ENCODE measurements at places on chromosomes 6 and 20.

DNA sequence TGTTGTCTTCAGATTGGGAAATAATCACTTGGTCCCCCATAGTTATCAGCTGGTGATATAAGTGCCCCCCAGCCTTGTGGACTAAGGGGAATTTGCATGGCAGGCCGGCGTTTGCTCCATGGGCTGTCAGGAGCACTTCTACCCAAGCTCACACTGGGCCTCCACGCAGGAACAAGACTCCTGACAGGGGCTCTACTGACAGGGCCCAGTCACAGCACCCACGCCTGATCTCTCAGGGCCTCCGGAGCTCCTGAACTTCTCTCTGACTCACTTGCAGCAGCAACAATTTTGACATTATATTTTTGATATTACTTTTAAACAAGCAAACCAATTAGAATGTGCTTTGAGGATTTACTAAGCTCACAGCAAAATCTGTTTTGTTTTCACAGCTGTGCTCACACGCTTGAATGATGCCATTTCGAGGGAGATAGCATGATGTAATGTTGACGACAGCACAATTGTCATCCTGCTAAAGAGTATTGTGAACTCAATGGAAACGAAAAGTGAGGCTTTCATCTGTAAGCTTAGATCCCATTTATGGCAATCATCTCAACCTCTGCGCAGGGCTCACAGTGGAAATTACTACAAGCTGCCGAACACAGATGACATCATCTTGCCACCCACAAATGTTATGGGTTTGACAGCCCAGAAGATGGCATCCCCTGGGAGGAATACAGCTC is 28.7 kb upstream of the TXNDC5 start:
- no peak for DNase-seq

DNA sequence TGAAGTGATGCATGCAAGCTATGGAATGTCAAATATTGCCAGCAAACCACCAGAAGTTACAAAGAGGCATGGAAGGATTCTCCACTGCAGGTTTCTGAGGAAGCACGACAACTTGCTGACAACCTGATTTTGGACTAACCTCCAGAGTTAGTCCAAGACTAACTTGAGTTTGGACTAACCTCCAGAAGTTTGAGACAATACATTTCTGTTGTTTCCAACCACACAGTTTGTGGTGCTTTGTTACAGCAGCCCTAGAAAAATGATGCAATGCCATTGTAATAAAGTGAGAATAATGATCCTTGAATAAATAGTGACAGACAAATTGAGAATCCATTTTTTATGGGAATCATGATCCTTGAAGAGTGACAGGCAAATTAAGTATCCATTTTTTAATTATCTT is 169.9 kb upstream of the HDDC2 start:
- no peak for DNase-seq

DNA sequence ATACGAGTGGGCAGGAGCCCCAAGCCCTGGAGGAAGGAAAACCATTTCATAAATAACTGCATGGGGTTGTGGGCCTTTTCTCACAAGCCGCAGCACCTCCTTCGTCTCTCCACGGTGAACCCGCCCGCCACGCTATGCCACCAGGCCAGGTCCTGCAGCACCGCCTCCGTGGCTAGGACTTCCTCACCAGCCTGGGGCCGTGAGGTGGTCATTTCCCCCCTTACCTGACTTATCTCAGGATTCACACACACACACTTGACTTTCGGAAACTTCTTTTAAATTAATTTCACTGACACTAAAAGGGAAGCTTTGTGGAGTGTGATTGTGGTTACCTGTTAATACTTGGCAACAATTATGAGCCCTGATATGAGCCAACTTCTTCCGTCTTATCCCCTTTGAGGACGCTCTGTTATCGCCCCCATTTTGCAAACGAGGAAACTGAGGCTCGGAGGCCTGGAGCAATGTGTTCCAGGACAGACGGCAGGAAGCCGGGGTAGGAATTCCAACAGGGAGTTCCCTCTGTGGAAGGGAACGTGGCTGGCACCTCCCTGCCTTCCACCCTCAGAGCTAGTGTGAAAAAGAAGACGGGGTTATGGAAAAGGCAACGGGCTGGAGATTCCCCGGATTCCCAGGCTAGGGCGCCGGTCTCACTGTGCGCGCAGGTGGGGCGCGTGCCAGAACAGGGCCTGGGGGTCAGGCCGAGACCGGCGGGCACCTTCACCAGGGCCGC is 817 bp upstream of the SLCO4A1 start:
- DNase-seq = peak; percentile 66

- no peak for DNase-seq
Measured at GRCh38 chr6:148118244-148118643, 224.4 kb upstream of the SASH1 start.
